ENCODE measurements at places on chromosomes 2 and 18.

DNA sequence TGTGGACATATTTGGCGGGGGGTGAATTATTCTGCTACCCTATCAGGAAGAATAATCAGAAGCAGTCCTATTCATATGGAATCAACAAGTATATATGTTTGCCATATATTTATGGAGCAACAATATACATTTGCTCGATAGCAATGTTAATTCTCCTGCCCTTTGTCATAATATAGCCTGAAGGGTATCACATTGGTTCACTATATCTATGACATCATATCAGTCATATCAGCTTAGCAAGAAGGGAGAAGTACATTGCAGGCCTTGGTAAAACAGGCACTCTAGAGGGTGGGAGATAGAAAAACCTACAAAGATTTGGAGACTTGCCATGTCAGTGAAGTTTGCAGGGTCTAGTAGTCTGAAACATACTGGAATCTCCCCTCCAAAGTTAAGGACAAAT is 128.4 kb downstream of the ATL2 start:
- no peak for DNase-seq

GRCh38 chr2:33605056-33605455 is 6.0 kb upstream of the FAM98A start:
- DNase-seq: no peak

DNA sequence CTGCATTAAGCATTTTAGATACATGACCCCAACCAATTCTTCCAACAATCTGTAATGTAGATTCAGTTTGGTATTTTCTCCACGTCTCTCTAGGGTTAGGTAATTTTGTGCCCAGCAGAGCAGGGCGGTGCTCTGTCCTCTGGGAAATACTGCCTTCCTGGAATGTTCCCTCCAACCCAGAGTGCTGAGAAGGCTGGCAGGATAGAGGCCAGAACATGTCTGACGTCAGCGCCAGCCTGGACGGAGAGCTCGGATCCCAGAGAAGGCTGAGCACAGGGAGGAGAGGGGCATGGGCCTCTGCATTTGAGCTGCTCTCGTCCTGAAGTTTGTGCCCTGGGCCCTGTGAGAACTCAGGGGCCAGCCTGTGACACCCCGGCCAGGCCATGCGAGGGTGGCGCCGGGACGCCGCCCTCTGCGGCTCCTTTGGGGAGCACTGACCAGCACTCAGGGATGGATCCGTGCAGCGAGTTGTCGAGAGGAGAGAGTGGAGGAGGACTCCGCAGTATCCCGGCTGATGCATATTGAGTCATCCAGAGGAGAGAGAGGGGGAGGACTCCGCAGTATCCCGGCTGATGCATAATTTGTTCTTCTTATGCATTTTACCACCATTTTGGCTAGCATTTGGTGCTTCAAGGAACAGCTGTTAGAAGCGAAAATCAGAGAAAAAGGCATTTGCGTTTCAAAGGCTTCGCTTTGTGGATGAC is 80.0 kb upstream of the PXDN start:
- no peak for DNase-seq

GRCh38 chr2:174527101-174527721 is 40.4 kb upstream of the GPR155 start:
- no peak for DNase-seq

DNA sequence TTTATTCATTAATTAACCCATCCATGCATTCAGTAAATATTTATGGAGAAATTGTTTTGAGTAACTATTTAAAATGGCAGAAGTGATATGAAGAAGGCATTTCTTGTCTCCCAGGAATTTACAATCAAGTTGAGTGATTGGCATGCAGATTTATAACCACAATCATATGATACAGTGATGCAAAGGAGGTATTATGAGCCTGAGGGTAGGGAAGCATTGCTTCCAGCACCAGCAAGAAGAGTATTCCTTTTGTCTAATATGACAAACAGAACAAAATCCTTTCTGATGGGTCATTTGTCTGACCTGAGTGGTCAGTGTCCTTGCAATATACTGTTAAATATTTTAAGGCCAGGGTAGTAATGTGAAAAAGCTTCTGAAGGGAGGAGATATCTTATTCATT is 244.2 kb upstream of the RGPD4 start:
- no peak for DNase-seq

DNA sequence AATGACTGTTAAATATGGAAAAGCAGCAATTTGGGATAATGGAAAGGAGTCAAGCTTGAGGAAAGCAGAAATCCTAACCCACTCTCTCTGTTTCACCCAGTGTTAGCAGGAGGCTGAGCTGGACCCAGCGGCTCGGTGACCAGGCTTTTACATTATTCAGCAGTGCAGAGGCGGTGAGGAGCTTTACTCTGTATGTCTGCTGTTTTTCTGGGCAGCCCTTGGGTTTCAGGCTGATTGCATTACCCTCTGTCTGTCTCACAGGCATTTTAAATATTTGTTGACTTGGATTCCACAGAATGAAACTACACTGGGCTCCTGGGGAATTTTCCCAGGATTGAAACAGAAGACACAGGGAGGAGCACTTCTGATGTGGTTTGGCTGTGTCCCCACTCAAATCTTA is 368.0 kb downstream of the GALR1 start:
- DNase-seq: no peak

DNA sequence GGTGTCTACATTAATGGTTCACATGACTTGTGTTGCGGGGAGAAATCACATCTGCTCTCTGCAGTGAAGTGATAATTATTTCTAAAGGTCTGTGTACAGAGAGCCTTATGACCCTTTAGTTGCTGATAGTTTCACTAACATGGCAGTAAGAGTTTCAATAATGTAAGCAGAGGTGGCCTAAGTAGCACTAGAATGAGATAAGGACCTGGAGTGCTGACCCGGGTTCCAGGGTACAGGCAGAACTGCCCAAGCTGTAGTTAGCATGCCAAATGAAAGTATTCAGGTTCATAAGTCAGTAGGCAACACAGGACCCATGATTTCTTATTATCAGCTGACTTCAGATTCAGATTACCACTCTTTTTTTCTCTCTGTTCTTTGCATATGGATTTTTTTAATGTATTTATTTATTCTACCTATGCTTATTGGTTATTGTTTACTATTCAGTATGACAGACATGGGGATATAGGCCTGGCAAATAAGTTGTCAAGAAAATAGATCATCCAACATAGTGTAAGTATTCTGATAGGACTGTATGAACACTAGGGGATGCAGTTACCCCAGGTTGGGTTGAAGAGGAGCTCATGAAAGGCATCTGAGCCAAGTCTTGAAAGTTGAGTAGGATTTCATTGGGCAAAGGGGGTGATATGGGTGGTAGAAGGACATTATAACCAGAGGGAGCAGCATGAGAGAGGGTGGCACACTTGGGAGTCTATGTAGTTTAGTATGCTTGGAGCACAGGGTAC is 105.2 kb downstream of the CCDC85A start:
- DNase-seq: no peak

- no peak for DNase-seq
Observed at GRCh38 chr2:136394136-136395060, 276.4 kb upstream of the CXCR4 start.

DNA sequence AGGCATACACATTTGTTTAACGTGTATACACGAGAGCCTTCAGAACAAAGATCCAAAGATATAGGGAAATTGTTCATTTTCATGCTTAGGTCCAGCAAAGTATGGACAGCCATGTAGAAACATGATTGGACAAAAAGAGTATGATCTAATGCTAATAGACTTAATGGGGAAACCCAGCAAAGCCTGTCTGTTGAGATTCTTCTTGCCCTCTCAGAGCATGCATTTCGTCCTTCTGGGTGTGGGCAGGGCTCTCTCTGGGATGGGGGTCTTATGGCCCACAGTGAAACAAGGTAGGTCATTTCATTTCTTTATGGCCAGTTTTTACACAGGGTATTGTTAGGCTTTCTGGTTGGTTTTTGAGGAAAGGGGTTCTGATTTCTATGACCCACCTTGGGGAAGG is 124.4 kb downstream of the COMMD1 start:
- no peak for DNase-seq

DNA sequence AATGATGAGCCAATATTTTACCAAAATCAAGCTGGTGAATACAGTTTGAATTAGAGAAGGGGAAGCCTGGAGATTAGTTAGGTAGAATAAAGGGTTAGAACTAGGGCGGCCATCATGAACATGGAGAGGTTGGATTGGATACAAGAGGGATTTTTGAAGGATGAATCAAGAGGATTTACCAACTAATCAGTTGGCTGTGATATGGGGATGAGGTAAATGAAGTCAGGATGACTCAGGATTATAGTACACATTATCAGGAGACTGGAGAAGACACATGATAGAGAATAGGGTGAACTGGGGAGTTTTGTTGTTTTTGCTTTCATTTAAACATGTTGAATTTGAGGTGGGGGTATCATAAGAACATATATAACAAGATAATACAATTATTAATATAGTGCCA is 73.8 kb upstream of the PROKR1 start:
- DNase-seq: no peak

DNA sequence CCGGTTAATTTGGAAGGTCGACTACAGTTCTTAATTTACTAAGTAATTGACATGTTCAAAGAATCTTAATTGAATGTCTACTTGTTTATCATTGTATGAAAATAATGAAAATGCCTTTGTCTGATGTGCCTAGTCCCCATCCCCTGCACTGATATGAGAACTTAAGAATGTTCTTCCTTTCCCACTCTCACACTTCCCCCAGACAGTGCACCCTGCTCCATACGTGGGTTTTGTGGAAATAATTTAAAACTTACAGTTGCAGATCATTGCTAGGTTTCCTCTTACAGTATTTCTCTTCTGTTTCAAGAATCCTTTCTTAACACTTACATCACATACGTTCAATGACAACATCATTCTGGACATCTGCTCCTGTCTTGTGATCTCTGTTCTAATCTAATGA is 3.5 kb downstream of the ICOS start:
- no peak for DNase-seq

DNA sequence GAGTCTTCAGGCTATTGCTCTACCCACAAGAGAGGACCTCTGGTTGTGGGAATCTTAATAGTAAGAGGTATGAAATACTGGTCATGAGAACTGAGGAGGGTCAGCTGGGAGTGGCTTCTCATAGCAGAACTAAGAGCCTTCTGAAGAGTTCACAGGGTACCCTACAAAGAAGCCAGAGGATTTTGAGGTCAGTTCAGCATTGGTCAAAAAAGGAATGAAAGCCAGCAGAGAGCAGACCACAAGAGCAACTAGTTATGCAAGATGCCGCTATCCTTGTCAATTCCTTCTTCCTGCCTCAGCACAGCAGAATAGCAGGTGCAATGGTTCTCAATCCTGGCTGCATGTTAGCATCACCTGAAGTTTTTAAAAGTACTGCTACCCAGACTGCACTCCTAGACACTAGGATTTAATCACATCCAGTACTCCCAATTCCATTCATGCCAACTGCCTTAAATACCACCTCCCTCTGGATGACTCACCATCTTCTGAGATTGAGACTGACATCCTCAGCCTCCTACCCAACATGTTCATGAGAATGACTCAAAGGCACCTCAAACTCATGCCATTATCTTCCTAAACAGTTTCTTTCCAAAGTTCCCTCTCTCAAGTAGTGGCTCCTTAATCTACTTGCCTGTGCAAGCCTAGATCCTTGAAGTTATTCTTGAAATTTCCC is 81.0 kb upstream of the RBMS1 start:
- no peak for DNase-seq

- no peak for DNase-seq
Observed at GRCh38 chr2:173524256-173524955, 169.7 kb downstream of the CDCA7 start.

DNA sequence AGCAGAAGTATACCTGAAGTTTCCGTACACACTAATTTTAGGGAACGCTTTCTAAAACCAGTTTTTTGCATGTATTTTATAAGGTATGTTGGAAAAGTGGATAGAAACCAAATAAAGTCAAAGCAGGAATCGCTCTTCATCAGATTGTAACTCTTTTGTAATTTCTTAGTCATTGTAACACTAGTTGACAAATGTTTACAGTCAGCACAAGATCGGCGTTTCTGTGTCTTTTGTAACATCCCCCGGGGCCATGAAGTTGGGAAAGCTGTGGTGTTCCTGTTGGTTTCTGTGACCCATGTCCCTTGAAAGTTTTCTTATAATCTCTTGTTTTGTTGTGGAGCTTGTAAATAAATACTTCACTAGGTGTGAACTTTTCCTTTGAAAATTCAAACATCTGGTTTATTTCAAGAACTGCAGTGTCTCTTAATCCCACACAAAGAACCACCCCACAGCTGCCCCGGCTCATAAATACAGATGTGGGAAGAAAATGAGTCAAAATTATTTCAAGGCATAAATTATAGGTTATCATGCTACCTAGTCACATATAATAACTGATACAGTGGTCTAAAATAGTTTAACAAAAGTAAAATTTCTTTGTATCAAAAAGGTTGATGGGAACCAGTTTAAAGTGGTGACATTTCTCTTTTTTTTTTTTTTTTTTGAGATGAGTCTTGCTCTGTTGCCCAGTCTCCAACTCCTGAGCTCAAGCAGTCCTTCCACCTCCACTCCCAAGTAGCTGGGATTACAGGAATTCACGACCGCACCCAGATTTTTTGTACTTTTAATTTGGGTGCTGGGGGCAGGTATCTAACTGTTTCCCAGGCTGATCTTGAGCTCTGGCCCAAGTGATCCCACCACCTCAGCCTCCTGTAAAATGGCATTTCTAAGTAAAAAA is 751 bp upstream of the NMI start:
- no peak for DNase-seq

DNA sequence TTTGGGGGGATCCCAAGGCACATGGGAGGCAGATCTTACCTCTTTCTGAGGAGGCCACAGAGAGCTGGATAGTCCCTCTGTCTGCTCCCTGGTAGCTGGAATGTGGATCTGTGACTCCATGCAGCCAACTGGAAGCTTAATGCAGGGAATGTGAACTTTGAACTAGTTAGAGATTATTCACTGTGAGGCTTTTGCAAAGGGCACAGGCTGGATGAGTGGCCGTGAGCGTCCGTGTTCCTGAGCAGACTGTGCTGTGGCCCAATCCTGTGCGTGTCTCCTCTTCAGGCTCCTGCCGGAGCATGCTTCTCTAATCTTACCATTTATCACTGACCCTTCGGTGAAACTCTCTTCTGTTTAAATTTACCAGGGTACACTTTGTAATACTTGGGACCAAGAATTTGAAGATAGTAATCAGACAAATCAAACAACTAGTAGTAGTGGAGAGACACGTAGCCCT is 187.6 kb downstream of the PTPRM start:
- DNase-seq: no peak

- DNase-seq: no peak
Observed at GRCh38 chr2:71629771-71630453, 176.6 kb downstream of the DYSF start.

GRCh38 chr18:9140381-9140780 is 3.8 kb downstream of the ANKRD12 start:
- no peak for DNase-seq

DNA sequence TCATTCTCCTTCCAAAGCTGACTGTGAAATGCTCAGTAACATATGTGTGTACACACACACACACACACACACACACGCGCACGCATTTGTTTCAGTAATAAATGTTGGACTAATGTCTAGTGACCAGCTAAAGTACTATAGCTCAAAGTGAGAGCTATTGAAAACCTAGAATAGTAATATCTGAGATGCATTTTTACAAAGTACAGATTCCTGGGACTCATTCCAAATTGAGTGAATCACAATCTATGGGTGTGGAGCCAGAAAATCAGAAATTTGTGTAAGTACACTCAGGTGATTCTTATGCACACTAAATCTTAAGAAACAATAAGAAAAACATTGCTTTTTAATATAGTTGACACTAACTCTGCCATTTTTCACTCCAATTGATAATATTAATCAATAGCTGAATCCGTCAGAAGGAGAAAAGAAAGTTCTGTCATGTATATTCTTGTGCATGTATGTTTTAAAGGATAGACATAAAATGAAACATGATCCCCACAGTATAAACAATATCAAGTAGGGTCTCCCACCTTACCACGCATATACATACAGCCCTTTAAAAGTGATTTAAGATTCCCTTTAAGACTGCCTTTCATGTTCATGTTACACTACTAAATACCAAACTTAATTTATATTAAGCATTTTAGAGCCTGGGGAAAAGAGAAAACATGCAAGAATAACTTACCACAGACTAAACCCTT is 123.5 kb downstream of the ATAD2B start:
- no peak for DNase-seq
